RCC 7860 (cell line): ENCODE measurements at places on chromosomes 7 and 10.

GRCh38 chr10:100288196-100288595 lies 1.7 kb upstream of the BLOC1S2 start:
- DNase-seq: no peak

DNA sequence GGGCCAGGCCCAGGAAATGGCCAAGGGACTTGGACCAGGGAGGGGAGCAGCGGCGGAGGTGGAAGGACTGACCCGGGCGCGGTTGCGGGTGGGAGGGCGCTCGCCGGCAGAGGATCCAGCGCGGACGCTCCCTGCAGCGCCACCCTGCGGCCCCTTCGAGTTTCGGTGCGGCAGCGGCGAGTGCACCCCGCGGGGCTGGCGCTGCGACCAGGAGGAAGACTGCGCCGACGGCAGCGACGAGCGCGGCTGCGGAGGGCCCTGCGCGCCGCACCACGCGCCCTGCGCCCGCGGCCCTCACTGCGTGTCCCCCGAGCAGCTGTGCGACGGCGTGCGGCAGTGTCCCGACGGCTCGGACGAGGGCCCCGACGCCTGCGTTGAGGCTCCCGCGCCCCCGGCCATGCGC lies 16.8 kb upstream of the ZNF467 start:
- DNase-seq: no peak

- DNase-seq: no peak
These were observed 511.0 kb downstream of the GFRA1 start for GRCh38 chr10:115762029-115762428.

- DNase-seq: no peak
These were observed 51.0 kb upstream of the NPS start for GRCh38 chr10:127498087-127498486.

GRCh38 chr7:96026611-96027010 lies 254.3 kb downstream of the DYNC1I1 start:
- DNase-seq: peak; percentile 37

- DNase-seq: no peak
These were observed 208.9 kb downstream of the TMEM26 start for GRCh38 chr10:61244261-61244775.

DNA sequence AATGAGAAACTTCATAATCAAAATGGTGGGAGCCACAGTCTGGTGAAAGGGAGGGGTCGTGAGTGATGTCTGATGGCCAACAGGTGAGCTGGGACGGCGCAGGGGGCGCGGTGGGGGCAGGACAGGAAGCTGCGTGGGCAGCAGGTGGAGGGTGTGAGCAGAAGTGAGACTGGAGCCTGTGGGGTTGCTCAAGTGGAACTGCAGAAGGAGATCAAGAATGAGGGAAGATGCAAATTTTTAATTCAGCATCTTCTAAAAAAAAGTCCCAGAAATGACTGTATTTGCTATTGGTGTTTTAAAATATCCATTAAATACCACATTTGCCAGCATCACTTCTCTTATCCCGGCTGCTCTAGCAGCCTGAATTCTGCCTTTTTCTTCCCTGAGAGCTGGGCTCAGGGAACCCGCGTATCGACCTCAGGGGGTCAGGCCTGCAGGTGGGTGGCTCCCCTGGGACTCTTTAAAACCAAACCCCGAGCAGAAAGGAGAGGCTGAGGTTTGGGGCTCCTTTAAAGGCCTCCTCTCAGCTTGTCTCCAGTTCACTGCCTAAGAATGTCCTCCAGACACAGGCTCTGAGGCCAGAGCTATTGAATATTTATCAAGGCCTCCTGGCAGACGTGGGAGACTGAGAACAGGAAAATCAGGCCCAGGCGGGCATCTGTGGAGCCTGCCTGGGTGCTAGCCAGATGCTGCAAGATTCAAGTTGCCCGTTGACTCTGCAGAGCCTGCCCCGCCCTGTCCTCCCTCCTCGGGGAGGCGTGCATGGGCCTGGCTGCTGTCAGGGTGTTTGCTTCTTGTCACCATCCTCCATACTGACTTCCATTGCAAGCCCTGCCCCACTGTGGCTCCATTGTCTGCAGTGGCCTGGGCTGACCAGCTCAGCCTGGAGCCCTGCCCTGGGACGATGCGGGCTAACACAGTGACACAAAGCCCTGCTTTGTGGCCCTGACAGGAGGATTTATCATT lies 53.9 kb downstream of the SYPL1 start:
- DNase-seq: no peak

DNA sequence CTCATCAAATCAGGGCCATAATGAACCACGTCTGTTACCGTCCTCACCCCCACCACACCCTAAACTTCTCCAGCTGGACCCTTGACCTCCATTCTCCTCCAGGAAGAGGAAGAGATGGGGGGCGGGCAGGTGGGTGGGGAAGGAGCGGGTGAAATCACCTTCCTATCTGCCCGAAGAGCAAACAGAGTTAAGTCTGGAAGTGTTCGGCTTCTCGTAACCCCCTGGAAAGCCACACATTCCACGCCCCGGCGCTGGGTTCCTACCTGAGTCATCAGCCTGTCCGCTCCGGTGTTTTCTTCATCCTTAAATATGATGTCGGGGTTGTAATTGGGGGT lies 736 bp downstream of the SHH start:
- no peak for DNase-seq

DNA sequence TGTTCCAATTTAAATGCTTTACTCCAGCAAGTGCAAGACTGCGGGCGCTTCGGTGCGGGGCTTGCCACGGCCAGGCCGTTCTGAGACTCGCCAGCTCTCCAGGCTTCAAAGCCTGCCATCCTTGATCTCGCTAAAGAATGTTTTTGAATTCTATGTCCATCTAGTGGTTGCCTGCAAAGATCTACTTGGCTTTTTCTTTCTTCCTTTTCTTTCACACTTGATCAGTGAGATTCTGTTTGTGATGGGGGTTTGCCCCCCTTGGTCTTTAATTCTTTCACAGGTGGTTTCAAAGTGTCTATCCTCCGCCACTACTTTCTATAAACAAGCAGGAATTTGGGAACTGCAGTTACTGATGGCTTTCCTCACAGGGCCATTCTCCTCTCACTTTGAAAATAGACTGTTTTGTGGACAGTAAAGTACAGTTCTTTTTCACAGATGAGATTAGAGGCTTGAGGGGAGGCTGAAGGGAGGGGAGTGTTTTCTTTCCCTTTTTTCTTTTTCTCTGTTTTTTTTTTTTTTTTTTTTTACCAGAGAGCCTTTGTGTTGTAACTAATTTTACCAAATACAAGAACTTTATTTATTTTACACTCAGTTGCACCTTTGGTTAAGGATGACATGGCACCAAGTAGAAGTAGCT lies 15.2 kb upstream of the FBXW4 start:
- no peak for DNase-seq

DNA sequence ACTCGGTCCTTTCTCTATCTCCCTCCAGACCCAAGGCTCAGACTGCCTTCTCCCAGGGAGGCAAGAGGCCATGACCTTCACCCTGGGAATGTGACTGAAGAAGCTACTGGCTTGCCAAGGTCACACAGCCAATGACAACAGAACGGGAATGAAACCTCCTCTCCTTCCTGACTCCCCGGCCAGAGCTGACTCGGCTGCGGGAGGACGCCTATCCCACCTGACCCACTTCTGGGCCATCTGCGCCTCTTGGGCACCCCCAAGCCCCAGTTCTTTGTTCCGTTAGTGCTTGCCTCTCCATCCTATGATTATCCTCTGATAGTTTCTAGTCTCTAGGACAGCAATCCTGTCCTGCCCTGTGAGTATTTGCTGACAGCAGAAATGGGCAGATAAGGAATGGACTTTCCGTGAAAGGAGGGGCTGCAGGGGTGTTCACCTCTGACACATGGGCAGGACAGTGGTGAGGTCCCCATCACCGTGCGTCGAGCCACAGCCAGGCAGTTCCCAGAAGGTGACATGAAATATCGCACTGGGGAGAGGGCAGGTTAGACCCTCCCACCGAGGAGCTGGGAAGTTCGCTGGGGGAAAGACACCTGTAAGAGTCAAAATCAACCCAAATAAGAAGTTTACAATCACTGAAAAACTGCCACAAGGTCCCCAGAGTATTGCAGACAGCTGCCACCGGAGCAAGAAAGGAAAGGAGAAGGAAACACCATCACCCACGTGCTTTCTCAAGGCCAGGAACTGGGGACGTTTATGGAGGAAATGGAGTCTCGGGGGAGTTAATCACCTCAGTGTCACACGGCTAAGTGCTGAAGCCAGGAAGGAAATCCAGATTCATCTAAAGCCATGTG lies 63.0 kb downstream of the INSIG1 start:
- no peak for DNase-seq

GRCh38 chr10:127976286-127976685 lies 69.4 kb downstream of the PTPRE start:
- DNase-seq: no peak

DNA sequence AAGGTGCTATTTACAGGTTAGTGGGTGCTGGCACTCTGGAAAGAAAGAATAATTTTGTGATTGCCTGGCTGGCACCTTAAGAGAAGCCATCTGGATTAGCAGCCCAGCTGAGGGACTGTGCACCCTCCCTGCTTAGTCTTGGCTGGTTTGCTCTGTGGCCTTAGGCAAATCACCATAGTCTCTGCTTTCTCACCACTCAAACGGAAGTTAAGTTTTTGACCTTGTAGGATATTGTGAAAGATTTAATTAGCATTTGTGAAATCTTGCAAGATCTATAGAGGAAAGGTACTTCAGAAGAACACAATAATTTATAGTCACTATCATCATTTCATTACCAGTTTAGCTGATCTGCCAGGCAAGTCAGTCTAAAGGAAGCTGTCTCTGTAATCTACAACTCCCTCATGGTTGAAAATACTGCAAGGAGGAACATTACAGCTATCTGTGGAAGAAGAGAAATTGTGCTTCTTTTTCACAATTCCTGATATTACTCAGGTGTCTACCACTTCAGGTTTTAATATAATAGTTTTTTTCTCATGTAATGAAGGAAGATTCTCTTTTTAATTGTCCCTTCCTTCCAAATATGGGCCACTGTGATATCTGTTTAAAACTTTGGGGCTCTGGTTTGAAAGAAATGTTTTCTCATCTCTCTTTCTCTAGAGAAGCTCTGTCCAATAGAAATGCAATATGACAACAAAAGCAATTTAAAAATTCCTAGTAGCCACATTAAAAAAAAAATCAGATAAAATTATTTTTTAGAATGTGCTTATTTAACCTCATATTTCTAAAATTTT lies 219.6 kb downstream of the PTEN start:
- DNase-seq: no peak

GRCh38 chr10:124159153-124159552 lies 65.8 kb upstream of the CHST15 start:
- DNase-seq: no peak

DNA sequence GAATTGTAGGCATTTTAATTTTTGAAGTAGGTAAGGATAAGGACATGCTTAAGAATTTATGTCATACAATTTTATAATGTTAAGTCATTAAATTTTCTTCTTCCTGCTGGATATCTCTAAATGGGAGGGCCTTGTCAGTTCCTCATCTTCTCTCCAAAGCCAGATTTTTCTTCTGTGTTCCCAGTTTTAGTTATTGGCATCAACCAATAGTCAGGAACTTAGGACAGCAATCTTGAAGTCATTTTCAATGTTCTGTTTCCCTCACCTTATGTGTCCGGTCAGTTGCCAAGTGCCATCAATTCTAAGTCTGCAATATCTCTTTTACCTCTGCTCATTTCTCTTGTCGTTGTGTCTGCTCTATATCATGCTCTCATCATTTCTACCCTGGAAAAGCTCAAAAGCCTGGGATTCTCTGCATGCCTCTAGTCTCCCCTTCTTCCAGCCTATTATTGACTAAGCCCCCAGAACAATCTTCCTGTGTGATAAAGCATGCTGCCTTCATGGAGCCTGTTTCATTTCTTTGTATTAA lies 145.2 kb downstream of the PPP1R9A start:
- DNase-seq: no peak

GRCh38 chr7:113698556-113699220 lies 220.1 kb downstream of the PPP1R3A start:
- peak; percentile 13 for DNase-seq

DNA sequence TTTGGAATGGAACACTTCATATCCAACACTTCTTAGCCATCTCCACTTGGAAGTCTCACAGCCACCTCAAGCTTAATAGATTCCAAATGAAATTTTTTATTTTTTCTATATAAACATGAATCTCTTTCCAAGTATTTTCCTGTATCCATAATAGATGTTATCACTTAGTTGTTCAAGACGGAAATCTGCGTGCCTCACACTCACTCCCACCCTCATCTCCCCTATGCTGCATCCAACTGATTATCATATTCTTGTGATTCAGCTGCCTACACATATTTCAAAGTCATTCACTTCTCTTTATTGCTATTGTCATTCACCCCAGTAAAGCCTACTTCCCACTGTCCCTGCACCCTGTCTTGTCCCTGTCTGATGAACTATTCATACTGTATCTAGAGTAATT lies 70.2 kb upstream of the MKX start:
- DNase-seq: no peak

DNA sequence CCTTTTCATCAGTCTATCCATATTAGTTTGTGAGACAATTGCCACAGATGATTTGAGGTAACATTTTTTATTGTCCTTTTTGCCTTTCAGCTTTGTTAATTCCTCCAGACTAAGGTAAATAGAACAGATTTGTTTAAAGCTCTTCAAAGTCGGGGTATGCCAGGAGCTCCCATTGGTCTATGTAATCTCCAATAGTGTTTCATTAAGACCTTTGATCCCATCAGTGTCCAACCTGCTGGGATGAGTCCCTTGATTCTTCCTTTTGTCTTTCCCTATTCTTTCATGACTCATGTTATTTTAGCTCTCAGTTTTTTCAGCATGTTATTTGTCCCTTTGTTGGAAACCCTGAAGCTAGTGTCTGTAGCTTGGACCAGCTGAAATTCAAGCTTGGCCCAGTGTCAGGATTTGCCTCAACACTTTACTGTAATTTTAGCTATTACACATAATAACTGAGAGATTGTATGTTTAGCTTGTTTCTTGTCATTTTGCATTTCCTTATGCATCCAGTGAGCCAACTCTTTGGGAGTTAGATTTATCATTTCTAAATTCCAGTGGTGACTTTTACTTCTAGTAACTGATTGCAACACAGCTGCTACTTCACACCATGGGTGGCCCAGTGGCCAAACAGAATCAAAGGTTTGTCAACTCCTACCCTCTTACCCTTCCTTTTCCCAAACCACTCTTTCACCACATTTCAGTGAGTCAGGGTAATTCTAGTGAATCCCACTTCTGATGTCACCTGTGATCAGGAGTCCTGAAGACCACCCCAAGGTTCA lies 15.3 kb downstream of the AGBL3 start:
- DNase-seq: no peak

DNA sequence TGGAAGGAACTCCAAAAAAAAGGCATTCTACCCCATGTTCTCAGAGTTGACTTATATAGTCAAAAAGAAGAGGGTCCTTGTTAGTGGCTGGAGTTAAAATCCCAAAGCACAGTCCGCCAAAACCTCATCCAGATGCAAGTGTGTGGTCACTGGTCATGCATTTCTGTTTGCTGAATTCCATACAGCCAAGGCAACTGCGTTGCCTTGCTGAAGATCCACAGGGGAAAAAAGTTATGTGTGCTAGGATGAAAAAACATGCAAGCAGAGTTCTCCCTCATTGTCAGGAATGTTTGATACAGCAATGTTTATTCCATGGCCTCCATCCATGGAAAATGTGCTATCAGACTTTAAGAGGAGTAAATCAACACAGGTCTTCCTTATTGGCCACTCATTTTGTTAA lies 213.1 kb downstream of the CREB5 start:
- DNase-seq: no peak
